ENCODE measurements at places on chromosomes 11 and 22. TPM values are rescaled to one million over a fixed set of nuclear protein-coding genes. Genes with fewer than 3 reads are reported as not detected.

The OPCML gene
- not detected for total RNA-seq

The OR52N4 gene
- total RNA-seq, result not detected

The LMF2 gene
- 69.6 TPM for total RNA-seq

The MAPK1 gene
- 35.8 TPM for total RNA-seq

The YAP1 gene
- 102 TPM for total RNA-seq

The XKR3 gene
- total RNA-seq, result 0.05 TPM

The CDCA5 gene
- total RNA-seq, result 2.6 TPM

The ZNF70 gene
- total RNA-seq, result 5.3 TPM

The YPEL4 gene
- 2.5 TPM for total RNA-seq

The CADM1 gene
- 8.7 TPM for total RNA-seq

The SMIM38 gene
- total RNA-seq, result not detected

The OR8D4 gene
- not detected for total RNA-seq

The GLYATL1B gene
- not detected for total RNA-seq

The PHF21B gene
- not detected for total RNA-seq

The TYR gene
- not detected for total RNA-seq

The MS4A8 gene
- not detected for total RNA-seq

The GGT1 gene
- total RNA-seq, result 0.69 TPM

The RTN4RL2 gene
- total RNA-seq, result 2.7 TPM

The KCNK4 gene
- total RNA-seq, result not detected

The KRTAP5-8 gene
- not detected for total RNA-seq

The NCF4 gene
- total RNA-seq, result not detected

All from cardiac ventricle fibroblast (primary cell).